ENCODE measurements at places on chromosomes 13 and 19.
A peak's percentile ranks its signal among the peaks of the same experiment; 100 is the strongest.

- DNase-seq = no peak
These were observed 1170.0 kb upstream of the MIR17HG start for GRCh38 chr13:90177512-90177911.

DNA sequence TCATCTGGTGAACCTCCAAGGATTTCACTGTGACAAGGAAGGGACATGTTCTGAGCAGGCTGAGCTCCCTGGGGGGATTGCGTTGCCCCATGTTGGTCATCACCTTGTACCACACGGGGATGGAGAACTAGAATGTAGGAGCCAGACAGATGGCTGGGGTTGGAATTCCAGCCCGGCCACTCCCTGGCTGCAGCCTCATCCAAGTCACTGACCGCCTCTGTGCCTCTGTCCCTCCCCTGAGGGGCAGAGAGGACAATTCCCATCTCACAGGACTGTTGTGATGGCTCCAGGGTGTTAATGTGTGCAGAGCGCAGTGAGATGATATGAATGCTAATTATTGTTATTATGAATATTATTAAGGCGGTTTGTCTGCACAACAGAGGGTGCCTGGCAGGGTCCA is 24.1 kb downstream of the ADGRL1 start:
- no peak for DNase-seq

DNA sequence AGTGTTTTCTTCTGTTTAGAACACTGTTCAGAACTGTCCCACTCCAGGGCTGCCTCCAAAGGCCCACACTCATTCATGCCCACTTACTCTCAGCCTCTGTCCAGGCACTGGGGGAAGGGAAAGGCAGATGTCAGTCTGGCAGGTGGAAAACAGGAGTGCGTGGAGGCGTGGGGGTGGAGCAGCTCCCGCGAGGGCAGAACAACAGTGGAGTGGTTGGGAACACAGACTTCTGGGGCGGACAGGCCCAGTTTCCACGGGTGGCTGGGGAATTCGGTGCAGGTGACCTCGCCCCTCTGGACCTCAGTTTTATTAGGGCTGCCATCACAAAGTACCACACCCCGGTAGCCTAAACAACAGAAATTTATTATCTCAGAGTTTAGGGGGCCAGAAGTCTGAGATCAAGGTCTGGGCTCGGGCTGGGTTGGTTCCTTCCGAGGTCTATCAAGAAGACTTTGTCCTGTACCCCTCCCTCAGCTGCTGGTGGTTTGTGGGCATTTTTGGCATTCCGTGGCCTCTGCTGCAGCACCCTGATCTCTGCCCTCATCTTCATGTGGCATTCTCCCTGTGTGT is 59.7 kb downstream of the SIPA1L3 start:
- DNase-seq = no peak

DNA sequence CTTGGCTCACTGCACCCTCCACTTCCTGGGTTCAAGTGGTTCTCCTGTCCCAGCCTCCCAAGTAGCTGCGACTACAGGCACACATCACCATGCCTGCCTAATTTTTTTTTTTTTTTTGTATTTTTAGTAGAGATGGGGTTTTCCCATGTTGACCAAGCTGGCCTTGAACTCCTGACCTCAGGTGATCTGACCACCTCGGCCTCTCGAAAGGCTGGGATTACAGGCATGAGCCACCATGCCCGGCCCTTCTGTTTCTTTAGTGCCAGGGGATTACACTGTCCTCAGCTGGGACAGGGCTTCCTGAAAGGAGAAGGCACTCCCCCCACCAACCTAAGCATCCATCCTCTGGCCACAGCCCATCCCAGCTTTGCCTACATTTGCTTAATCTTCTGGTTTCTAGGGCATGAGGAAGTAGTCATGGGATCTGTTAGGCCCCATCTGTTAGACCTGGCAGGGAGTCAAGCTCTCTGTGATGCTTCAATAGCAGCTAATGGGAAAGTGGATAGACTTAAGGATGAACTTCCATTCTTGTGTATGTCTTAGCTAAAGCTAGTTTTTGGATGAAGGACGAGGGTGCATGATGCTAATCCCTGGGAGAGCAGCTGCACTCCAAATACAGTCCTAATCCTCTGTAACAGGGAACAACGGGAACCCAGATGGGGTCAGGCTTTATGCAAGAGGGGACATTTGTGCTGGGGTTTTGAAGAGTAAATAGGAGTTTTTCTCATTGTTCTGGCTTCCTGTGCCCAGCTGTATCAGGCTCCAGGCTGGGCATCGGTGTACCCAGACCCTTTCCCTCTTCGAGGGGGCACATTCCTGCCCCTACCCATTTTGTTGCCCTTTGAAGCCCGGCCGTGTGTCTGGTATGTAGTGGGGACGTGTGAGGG is 2.6 kb downstream of the VAV1 start:
- DNase-seq = no peak

GRCh38 chr19:17327654-17328516 is 6.8 kb downstream of the ANO8 start:
- DNase-seq = no peak

DNA sequence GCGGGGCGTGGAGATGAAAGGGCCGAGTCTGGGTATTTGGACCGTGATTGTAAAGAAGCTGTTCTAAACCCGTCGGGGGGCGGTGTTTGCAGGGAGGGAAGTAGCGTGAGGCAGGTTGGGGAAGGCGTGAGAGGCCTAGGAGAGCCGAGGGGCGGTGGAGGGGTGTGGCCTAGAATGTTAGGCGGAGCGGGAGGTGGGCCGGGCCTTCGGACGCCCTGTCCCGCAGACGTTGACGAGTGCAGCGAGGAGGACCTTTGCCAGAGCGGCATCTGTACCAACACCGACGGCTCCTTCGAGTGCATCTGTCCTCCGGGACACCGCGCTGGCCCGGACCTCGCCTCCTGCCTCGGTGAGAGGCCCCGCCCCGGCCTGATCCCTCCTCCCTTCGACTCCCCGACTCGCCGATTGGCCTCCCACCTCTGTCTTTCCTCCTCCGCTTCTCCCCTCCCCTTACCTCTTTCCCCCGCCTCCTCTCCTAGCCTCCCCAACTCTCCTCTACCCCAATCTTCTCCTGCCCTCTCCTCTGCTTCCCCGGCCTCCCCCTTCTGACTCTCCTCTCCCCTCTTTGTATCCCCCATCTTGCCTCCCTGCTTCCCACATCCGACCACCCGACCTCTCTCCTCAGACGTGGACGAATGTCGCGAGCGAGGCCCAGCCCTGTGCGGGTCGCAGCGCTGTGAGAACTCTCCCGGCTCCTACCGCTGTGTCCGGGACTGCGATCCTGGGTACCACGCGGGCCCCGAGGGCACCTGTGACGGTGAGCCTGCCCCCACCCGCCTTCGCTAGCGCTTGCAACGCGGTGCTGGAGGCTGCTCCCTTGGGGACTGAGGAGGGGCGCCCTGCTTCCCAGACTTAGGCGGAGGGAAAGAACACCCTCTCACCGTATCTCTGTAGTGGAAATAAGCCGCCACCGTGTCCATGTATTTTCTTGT is 12.8 kb downstream of the LTBP4 start:
- DNase-seq = peak; percentile 85

GRCh38 chr13:47332149-47332548 is 435.3 kb upstream of the HTR2A start:
- no peak for DNase-seq

GRCh38 chr13:97723655-97724054 is 229.8 kb upstream of the IPO5 start:
- no peak for DNase-seq

DNA sequence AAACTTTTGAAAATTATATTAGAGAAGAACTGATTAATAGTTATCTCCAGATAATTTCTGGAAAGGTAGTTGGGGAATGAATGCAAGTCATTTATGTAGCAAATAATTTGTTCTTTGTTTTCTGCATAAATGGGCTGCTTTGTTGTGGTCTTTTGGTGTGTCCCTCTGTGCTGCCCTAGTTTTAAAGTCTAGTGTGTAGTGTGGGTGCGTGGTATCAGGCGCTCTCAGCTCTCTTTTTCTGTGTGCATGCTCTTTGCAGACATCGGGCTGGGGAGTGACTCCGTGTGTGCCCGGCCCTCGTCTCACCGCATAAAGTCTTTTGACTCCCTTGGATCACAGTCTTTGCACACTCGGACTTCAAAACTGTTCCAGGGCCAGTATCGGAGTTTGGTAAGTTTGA is 94.5 kb downstream of the ARHGEF7 start:
- DNase-seq = no peak

GRCh38 chr13:97802213-97802612 is 151.3 kb upstream of the IPO5 start:
- no peak for DNase-seq

GRCh38 chr13:96426167-96426566 is 336.3 kb downstream of the HS6ST3 start:
- DNase-seq = no peak

GRCh38 chr13:75870397-75870903 is 234.3 kb downstream of the LMO7 start:
- DNase-seq = no peak

DNA sequence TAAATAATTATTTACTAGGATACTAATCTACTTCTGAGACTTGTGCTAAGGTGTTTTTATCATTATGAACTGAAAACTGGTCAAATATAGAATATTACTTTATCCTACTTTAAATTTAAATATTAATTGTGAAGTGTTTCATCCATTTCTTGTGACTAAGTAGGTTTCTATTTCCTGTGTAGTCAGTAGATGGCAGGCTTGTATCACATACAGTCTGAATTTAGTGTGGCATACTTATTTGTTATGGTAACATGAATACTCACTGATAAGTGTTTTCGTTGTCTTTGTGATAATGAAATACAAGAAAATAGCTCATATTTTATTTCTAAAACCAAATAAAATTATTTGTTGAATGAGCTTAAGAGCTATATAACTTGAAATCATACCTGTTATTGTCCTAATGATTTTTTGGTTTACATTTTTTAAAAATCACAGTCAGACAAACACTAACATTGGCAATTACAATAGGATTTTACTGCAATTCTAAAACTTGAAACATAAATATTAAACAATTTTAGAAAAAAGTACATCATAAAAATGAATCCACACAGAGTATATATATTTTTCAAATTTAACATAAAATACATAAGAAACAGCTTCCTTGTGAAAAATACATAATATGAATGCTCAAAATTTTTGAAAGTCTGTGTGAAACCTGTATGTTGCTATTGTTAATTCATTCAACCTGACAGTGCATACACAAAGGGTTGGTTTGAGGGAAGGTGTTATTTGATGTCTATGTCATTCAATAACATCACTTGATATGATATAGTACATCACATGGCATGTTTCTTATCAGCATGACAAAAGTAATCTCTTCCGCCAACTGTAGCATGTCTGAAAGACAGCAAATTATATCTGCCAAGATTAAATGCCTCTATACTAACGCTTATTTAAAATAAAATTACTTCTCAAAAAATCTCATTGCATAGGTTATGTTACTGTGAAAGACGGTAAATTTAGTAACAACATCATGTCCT is 904.8 kb upstream of the PCDH20 start:
- peak; percentile 24 for DNase-seq

DNA sequence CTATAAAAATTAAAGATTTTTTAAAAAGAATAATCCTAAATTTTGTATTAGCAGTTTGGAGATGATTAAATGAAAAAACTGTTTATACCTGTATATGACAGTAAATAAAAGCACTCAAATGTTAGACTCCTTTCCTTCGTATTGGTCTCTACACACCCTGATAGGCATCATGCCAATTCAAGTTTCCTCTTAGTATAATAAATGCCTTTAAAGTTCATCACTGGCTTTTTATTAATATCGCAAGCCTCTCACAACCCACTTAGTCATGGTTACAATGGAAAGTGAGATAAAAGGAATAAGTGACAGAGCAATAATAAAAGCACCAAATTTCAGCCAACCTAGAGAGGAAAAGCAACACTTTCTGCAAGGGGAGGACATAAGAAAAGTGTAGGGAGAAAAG is 102.2 kb downstream of the PIBF1 start:
- DNase-seq = no peak

- DNase-seq = peak; percentile 29
These were observed 170.8 kb downstream of the NUFIP1 start for GRCh38 chr13:44818428-44818827.

- no peak for DNase-seq
These were observed 481 bp downstream of the FGF22 start for GRCh38 chr19:640161-640558.

GRCh38 chr13:84366506-84366905 is 484.2 kb upstream of the SLITRK1 start:
- DNase-seq = no peak

DNA sequence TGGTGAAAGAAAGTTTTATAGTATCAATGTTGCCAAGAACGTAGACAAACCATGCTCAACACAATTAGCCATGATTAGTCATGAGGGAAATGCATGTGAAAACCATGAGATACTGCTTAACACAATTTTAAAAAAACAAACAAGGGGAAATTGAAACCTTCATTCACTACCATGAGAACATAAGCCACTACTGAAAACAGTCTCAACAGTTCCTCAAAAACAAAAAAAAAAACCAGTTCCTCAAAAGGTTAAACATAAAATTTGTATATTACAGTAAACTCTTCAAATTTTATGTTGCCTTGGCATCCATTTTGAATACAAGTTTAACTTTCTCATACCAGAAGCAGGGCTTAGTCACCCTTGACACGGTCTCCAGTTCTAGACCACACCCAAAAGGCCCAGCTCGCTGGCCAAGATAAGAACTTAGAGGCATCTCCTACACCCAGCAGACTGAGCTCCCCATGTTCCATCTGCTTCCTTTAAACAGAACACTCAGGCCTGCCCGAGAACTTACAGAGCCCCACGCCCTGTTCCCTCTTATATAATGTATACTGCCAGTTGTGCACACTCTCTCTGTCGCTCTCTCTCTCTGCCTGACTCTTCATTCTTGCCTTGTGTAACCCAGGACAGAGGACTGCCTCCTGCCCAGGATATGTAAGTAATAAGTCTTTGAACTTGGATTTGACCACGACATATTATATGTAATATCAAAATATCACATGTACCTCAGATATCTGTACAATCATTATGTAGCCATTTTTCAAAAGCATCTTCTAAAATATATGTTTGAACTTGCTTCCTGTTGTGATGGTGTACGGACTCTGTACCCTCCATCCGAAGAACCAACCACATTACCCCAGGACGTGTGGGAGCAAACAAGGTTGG is 67.4 kb downstream of the STK24 start:
- peak; percentile 92 for DNase-seq

GRCh38 chr13:44575741-44576350 is at the start of gene TSC22D1:
TSS of gene TSC22D1 (minus strand) at chr13:44576330. CDS start at chr13:44576074, 256 bp downstream.
- peak; percentile 45 for DNase-seq

GRCh38 chr19:16660763-16661479 is at the start of gene TMEM38A:
TSS of gene TMEM38A (plus strand) at chr19:16661139. CDS start at chr19:16661218, 79 bp downstream.
- DNase-seq = no peak

DNA sequence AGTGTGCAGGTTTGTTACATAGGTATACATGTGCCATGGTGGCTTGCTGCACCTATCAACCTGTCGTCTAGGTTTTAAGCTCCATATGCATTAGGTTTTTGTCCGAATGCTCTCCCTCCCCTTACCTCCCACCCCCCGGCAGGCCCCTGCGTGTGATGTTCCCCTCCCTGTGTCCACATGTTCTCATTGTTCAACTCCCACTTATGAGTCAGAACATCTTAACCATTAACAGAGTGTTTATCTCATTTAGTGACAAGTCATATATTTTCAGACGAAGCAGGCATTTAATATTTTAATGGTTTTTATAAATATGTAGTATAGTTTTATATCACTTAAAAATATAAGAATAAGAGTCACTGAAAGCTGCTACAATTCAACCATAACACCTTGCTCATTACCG is 780.5 kb upstream of the ARGLU1 start:
- no peak for DNase-seq

GRCh38 chr13:47213047-47213446 is 316.2 kb upstream of the HTR2A start:
- no peak for DNase-seq
